Cardiac fibroblast (primary cell): ENCODE measurements at places on chromosomes 13 and 19.
A peak's percentile ranks its signal among the peaks of the same experiment; 100 is the strongest.

DNA sequence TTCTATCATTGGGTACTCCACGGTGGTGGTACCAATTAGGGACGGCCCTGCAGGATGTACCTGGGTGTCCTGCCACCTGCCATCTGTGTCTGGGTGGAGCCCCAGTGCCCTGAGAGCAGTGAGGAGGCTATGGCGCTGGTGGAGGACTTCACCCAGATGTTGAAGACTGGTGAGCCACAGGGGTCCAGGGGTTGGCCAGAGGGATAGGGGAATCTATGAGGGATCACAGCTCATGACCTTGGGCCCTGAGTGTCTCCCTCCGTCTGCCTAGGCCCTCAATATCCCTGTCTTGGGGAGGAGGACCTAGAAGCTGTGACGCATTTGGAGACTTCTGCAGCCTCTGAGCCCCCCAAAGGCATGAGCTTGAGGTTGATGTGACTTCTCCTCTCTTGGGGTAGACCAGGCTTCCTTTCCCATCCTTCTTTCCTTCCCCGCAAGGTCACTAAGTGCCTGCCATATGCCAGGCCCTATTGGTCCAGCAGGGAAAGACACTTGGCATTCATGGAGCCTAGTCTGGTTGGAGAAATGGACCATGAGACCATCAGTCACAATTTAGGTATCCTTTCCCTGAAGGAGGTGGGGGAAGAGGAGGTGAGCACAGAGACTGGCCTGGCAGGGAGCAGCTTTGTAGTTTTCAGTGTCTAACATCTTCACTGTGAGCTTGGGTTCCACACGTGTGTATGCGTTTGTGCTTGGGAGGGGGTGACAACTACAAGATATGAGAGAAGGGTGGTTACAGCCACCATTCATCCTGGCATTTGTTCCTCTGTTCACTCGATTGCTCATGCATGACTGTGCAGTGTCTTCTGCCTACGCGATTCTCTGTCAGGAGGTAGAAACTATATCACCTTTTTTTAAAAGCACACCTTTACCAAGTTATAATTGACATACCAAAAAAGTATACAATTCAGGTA, 5.1 kb upstream of the MZF1 start:
- DNase-seq = no peak

DNA sequence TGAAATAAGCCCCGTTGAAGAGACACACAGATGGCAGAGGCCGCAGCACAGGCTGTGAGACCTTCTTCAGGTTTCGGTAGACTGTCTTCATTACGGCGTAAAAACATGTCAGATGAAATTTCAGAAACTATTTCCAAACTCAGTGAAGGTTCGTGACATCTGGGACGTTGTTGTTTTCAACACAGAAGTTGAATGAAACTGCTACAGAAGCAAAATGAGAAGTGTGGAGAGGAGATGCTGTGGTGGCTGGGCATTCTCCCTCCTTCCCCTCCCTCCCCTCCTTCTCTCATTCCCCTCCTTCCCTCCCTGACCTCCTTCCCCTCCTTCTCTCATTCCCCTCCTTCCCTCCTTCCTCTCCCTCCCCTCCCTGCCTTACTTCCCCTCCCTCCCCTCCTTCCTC, 113.6 kb downstream of the ATP11A start:
- no peak for DNase-seq

DNA sequence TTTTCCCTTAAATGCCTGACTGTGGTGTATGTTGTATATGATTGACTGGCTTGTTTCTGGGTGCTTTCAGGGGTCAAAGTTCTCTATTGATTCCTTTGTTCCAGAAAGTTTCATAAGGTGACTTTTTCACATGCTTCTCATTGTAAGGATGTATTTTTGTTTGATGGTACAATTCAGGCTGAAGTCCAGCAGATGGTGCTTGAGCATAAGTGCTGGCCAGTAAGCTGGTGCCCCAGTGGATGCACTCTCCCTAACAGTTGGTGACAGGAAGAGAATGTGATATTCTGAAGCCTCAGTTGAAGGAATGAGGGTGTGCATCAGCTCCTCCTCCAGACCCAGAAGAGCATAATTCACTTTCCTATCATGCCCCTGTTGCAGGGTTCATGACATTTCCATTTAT, 1941.6 kb upstream of the PRR20A start:
- DNase-seq = no peak

- DNase-seq = no peak
Measured at GRCh38 chr13:76029088-76029487, 393.0 kb downstream of the LMO7 start.

GRCh38 chr19:18377026-18377425, 8.9 kb upstream of the GDF15 start:
- DNase-seq = no peak

GRCh38 chr19:16877581-16877980, 11.2 kb upstream of the F2RL3 start:
- DNase-seq = no peak

GRCh38 chr13:94303644-94304174, 175.8 kb downstream of the DCT start:
- DNase-seq = no peak

DNA sequence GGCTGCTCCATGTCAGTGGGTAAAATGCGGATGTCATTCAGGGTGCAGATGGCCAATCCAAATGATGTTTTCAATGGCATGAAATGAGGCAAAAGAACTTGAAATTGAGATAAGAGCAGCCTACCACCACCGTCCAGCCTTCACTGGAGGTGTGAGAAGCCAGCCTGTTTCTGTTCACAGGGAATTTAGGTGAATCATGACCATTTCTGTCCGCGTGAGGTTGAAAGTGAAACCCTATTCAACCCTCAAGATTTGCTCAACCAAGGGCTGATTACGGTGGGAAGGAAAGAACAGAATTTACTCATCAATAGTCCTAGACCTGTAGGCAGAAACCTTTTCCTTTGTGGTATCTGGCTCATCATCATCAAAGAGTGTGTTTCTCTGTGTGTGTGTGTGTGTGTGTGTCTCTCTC, 370.7 kb downstream of the COG6 start:
- DNase-seq = no peak

- DNase-seq = no peak
Measured at GRCh38 chr19:2343289-2343982, 15.0 kb downstream of the SPPL2B start.

- peak; percentile 48 for DNase-seq
Measured at GRCh38 chr19:3125900-3126524, 9.8 kb upstream of the GNA15 start.

- peak; percentile 79 for DNase-seq
Measured at GRCh38 chr13:99656092-99656745, 154.9 kb downstream of the TM9SF2 start.

- no peak for DNase-seq
Measured at GRCh38 chr19:40607311-40608239, 6.4 kb downstream of the LTBP4 start.

DNA sequence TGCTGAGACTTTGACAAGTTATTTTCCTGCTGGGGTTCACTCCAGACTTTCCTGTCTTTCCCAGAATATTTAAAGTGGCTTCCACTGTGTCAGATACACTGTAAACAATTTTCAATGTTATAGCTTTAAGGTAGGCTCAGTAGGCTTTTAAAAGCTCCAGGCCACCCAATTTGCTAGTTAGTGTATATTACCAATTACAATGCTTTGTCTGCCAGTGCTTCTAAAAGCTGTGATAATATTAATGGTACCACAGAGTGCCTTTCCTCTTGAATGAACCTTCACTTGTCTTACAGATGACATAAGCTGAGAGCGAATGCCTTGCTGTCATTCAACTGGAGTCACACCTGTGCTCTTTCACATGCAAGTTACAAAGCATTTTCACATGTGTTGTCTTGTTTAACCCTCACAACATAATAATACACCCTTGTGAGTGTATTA, 239.7 kb upstream of the HTR2A start:
- DNase-seq = no peak

DNA sequence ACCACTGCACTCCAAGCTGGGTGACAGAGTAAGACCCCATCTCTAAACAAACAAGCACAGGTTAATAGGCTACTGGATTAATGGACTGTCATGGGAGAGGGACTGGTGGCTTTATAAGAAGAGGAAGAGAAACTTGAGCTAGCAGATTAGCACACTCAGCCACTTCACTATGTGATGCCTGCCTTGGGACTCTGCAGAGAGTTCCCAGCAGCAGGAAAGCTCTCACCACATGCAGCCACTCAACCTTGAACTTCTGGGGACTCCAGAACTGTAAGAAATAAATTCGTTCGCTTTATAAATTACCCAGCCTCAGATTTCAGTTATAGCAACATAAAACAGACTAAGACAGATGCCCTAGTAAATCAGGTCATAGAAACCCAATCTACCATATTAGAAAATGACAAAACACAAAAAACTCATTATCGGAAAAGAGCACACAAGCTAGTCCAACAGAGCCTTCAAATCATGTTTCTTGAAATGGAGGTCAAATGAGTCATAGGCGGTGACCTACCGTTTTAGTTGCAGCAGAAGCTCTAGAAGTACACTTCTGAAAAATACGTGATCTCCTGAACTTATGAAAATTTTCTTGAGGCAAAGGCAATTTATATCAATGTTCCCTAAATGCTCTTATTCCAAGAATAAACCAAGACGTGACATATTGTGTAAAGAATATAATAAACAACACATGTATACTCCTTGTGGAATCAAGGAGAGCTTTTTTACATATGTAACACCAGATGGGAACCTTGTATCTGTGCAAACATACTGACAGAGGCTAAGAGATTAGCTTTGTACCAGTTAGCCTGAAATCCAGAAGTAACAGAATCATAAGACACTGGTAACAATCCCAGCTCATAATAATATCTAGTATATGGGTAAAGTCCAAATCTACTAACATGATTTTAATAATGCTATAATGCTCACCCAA, 340.9 kb upstream of the SGCG start:
- no peak for DNase-seq

- peak; percentile 91 for DNase-seq
Measured at GRCh38 chr13:45055198-45055901, 65.0 kb upstream of the GTF2F2 start.

- DNase-seq = no peak
Measured at GRCh38 chr13:42984026-42984425, 8.0 kb downstream of the EPSTI1 start.

DNA sequence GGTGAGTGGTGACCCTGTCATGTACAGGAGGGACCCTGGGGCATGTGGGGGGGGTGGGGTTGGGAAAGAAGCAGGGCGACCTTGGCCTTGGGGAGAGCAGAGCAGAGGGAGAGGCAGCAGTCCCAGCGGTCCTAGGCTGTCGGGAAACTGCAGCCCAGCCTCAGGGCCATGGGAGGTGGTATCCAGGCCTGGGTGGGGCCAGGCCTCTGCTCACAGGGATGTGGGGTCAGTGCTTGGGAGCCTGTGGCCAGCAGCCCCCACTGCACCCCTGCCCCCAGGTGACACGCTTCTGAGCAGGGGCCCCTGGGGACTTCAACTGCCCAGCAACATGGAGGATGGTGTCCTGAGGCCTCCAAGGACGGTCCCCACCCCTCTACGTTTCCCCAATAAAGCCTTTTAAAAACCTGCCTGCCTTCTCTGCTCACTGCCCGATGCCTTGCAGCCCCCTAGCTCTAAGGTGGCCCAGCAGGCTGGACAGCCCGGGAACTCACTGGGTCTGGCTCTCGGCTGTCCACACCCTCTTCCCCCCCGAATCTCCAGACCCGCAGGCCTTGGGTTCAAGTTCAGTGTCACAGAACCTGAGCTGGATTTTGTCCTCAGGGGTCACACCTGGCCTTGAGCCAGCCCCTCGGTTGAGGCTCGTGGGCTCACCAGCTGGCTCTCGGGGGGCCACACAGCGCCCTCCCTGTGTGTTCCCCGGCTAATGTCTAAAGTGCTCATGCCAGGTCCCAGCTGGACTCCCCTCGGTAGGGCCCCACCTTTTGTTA, 6.9 kb downstream of the PNKP start:
- no peak for DNase-seq

- DNase-seq = peak; percentile 98
Measured at GRCh38 chr13:64551755-64552154, 2678.4 kb downstream of the PCDH9 start.

DNA sequence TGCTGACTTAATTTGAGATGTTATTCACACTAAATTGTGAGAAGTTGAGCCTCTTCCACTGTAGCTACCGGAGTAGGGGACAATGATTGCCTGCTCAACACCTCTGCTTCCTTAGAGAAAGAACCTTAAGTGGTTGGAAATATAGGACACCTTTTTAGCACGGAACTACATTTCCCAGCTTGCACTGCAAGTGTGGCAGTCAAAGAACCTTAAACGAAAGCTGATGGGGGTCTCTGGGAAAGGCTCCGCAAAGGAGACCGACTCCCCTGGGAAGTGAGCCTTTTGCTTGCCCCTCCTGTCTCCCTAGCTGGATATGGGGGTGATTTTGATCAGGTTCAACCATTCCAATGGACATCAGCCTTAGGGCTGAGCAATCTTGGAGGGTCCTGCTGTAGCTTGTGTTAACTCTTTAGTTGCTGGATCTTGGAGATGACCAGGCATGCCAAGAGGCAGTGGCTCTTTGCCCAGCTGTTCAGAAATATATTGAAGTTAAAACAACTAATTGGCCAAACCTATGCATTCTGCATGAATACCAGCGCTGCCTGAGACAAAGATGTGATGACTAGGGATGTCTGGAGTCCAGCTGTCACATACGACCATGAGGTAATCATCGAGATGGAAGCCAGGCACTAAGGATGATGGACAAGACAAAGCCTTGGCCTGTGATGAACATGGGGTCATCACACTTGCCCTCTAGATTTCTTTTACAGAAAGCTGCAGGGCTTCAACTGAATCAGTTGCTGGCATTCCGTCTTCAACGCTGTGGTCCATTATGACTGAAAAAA, 286.5 kb downstream of the FOXO1 start:
- no peak for DNase-seq

GRCh38 chr13:113491982-113492381, 1.5 kb upstream of the DCUN1D2 start:
- DNase-seq = no peak

DNA sequence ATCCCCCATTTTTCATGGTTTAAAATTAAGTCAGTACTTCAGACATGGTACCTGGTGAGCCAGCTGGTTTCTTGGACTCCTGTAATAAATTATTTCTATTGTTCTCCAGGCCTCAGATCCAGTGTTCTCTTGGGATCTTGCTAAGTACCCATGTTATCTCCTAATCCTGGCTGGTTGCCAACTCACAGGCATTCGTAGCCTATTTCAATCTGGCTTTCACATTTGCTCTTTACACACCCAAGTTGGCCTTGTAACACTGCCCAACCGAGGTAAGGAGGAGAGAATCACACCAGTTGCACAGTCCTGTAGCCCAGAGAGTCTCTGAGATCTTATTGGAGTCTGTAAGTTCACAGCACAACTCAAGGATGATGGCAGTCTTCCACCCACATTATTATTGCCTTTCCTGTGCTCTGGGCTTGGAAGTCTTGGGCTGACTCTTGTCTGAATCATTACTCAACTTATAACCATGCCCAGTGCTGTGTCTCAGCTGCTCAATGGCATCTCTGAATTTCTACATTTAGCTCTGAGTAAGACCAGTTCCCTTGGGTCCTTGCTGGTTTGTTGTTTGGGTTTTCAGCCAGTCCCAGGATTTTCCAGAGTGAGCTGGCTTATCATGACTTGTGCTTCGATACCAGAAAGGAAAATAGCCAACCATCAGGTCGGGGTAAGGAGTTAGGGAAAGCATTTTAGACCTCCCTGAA, 76.6 kb upstream of the KLF12 start:
- DNase-seq = peak; percentile 97
